Mononuclear cell (primary cell): ENCODE measurements at places on chromosomes 2 and 18. TPM values are rescaled to one million over a fixed set of nuclear protein-coding genes. Genes with fewer than 3 reads are reported as not detected.

CKAP2L gene
- total RNA-seq: 0.21 TPM

CPS1 gene
- total RNA-seq: 0.42 TPM

ABCG5 gene
- total RNA-seq: not detected

HRH4 gene
- 0.42 TPM for total RNA-seq

SERPINB11 gene
- total RNA-seq: not detected
